ENCODE measurements at places on chromosomes 6 and 20.

- no peak for DNase-seq
Observed at GRCh38 chr6:13496513-13497190, 9.3 kb upstream of the GFOD1 start.

DNA sequence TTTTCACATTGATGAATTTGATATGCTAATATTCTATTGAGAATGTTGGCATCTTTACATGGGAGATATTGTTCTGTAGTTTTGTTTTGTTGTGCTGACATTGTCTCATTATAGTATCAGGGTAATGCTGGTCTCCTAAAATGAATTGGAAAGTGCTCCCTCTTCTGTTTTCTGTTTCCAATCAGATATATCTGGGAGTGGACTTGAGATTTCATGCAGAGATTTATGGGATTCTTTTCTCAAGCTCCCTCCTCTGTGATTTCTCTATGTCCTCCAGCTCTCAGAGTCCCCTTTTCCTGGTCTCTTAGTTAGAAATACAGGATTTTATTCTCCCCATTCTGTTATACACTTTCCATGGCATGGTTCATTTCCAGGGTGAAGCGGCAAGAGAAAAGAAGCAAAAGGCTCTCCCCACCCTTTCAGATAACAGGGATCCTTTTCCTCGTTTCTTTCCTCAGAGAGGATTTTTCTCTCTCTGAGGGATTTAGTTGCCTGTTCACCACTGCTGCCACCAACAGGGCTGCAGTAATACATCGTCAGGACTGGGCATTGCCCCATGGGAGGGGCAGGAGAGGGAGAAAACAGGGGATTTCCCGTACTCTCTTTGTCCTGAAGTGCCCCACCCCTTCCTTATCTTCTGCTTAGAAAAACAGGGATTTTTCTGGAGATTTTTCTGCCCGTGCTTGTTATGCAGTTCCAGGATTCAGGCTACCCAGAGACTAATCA, 59.3 kb upstream of the STMND1 start:
- DNase-seq, result no peak

- DNase-seq, result no peak
Observed at GRCh38 chr20:59775687-59776055, 157.8 kb downstream of the SYCP2 start.

DNA sequence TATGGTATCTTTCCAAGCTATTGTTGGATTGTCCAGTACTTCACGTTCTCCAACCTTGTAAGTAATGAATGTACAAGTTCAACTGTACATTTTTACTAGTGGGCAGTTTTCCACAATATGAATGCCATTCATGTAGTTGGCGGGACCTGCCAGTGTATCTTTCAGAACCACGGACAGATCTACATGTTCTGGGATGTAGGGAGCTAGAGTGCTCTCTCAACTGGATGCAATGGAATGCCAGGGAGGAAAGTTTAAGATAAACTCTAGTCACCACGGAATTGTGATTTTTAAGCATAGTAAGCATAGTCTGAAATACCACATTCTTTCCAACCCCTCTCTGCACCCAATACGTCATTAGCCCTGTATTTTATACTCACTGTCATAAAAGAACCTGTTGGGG, 21.5 kb upstream of the HLA-C start:
- DNase-seq, result no peak

GRCh38 chr20:13338097-13338661, 117.1 kb downstream of the ISM1 start:
- no peak for DNase-seq

- no peak for DNase-seq
Observed at GRCh38 chr6:106383573-106383972, 23.1 kb downstream of the CRYBG1 start.

- DNase-seq, result no peak
Observed at GRCh38 chr6:113458368-113459010, 398.7 kb upstream of the MARCKS start.

DNA sequence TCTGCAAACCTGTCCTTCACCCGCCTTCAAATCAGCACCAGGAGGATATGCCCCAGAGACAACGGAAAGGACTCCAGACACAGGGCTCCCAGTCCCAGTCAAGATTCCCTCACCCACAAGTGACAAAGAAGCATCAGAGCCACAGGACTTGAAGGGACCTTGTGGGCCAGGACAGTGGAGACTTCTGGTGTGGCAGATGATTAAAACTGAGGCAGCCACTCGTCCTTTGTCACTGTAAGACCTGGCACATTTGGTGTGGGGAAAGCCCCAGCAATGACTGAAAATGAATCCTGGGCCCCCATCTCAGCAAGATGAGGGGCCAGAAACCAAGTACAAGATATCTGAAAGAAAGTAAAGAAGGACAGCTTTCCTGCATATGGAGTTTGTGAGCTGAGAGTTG, 15.6 kb upstream of the GMPR start:
- DNase-seq, result no peak

GRCh38 chr6:16918586-16918985, 157.3 kb upstream of the ATXN1 start:
- DNase-seq, result no peak

DNA sequence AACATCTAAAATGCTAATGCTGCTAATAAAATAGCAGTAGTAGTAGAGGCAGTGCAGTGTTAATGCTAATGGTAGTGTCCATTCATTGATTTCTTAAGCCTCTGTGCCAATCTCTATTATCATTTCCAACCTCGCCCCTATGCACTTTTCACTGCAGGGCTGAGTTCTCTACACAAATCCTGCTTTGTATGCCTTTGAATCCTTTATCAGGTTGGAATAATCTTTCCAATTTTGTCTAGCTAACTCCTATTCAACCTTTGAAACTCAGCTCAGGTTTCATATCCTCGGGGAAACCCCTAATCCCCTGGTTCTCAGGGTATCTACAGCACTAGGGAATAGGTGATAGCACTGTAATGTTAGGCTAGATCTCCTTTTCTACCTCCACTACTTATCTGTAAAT, 284.0 kb upstream of the RUNX2 start:
- no peak for DNase-seq

GRCh38 chr6:12605888-12606345, 110.7 kb upstream of the PHACTR1 start:
- DNase-seq, result no peak

DNA sequence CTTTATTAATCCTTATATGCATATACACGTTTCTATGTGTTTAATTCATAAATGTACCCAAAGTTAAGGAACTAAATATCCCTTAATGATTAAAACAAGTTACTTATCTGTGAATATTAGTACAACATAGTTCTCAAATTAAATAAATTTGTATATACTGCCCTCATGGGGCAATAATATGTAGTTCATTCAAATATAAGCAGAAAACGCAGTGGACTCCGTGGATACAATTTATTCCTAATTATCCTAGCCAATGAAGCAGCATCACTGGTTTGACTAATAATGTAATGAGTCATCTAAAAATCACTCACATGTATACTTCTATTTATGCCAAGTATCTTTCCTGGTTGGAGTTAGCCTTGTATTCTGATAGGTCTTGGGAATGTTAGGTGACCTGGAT, 111.6 kb downstream of the TBC1D32 start:
- no peak for DNase-seq

GRCh38 chr6:32983964-32984621, 15.7 kb downstream of the BRD2 start:
- DNase-seq, result no peak

- no peak for DNase-seq
Observed at GRCh38 chr6:149919834-149920225, 3.1 kb downstream of the RAET1G start.

Measured in effector memory CD4-positive, alpha-beta T cell (primary cell).